ENCODE measurements at places on chromosomes 1 and 21.

DNA sequence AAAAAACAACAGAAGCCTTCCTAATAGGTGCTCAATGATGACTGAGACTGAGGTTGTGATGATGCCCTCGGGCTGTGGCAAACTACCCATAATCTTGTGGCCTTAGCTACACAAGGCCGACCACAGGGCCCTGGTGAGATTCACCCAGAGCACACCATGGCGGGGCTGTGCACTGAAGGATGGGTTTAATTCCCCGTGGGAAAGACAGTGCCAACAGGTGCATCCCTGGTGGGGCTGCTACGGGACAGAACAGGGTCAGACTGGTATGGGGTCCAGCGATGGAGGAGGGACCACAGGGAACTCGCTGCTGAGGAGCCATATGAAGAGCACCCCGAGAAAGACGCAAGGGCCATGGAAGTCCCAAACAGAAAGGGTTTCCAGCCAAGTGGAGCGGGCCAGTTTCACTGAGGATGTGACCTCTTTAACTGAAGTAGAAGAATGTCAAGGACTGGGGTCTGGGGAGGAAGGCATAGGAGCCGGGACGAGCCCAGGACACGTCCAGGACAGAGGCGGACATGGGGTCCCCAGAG, 21.3 kb downstream of the PRDM15 start:
- H3K27ac ChIP-seq, result no peak overlapping the region
- H3K4me1 ChIP-seq, result no peaks in the 10 kb centered on the region
- peaks cover 2% of the 10 kb centered on the region for H3K36me3 ChIP-seq
- no peak overlapping the region for H3K4me3 ChIP-seq
- H3K27me3 ChIP-seq, result no peaks in the 10 kb centered on the region
- DNase-seq, result no peak

GRCh38 chr1:52235646-52236045, 93.8 kb downstream of the ZFYVE9 start:
- no peak overlapping the region for H3K27ac ChIP-seq
- no peaks in the 10 kb centered on the region for H3K27me3 ChIP-seq
- H3K4me3 ChIP-seq, result no peak overlapping the region
- no peaks in the 10 kb centered on the region for H3K36me3 ChIP-seq

DNA sequence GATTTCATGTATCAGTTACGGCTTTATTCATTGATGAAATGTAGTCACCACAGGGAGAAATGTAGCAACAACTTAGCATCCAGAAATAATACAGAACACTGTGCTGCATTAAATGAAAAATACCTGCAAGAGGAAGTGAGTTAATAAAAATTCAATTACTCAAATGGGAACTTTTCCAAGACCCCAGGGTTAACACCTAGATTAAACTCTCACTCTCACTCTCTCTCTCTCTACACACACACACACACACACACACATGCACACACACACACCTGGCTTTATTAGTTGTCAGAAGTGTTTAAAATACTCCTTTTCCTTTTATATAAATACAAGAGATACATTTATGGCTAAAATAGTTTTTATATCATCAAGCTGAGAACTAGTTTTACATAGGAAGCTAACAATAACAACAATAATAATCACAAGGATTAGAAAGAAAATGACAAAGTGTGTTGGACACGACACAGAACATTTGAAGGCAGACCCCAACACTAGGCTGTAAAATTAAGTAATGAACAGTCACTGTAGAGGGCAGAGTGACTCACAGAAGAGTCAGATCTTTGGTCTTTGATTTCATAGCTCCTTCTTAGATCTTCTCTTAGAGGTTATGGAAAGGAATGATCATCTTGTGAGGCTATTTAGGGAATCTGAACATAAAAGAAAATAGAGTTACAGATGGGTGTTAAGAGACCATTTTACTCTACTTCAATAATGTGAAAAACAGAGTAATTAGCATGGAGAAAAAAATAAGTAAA, 1266.0 kb upstream of the ADGRL2 start:
- no peak for DNase-seq
- no peaks in the 10 kb centered on the region for H3K27me3 ChIP-seq
- H3K36me3 ChIP-seq, result no peaks in the 10 kb centered on the region

- no peaks in the 10 kb centered on the region for H3K4me1 ChIP-seq
- H3K27me3 ChIP-seq, result no peaks in the 10 kb centered on the region
- H3K36me3 ChIP-seq, result no peaks in the 10 kb centered on the region
- DNase-seq, result peak; percentile 26
- H3K27ac ChIP-seq, result no peak overlapping the region
These were observed 81.8 kb downstream of the TMEM53 start for GRCh38 chr1:44592208-44593145.

- H3K4me3 ChIP-seq, result no peak overlapping the region
- no peaks in the 10 kb centered on the region for H3K4me1 ChIP-seq
- H3K36me3 ChIP-seq, result no peaks in the 10 kb centered on the region
- no peaks in the 10 kb centered on the region for H3K27me3 ChIP-seq
These were observed 156.5 kb downstream of the PCNX2 start for GRCh38 chr1:233138788-233139585.

GRCh38 chr1:153532769-153533599, 2.8 kb downstream of the S100A6 start:
- peak; percentile 94 for DNase-seq
- H3K27me3 ChIP-seq, result no peaks in the 10 kb centered on the region
- H3K27ac ChIP-seq, result no peak overlapping the region
- H3K4me3 ChIP-seq, result no peak overlapping the region
- no peaks in the 10 kb centered on the region for H3K36me3 ChIP-seq
- peaks cover under 1% of the 10 kb centered on the region for H3K4me1 ChIP-seq

- H3K4me3 ChIP-seq, result peak overlapping the region; percentile 65
- H3K4me1 ChIP-seq, result no peaks in the 10 kb centered on the region
- no peak overlapping the region for H3K27ac ChIP-seq
- no peaks in the 10 kb centered on the region for H3K36me3 ChIP-seq
- H3K27me3 ChIP-seq, result no peaks in the 10 kb centered on the region
These were observed 739 bp upstream of the NUP133 start for GRCh38 chr1:229508823-229509337.

DNA sequence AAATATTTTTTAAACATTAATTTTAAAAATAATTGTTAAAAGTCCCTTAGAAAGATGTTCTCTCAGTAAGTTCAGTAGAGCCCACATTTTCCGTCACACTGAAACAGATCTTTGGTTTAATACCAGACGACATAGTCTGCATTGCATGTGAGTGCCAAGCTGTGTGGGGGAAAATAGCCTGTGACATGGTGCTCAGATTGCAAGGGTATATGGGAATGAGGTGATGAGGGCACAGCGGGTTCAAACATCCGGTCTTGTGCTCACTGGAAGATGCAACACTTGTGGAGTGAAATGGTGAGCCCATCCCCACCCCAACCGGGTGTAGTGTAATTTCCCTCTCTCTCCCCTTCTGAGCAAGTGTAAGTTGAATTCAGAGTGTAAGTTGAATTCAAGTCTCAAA, 114.3 kb downstream of the PEX14 start:
- DNase-seq, result no peak
- no peaks in the 10 kb centered on the region for H3K36me3 ChIP-seq
- H3K27ac ChIP-seq, result no peak overlapping the region
- no peak overlapping the region for H3K4me3 ChIP-seq

- no peak overlapping the region for H3K4me3 ChIP-seq
- H3K36me3 ChIP-seq, result no peaks in the 10 kb centered on the region
- H3K4me1 ChIP-seq, result peaks cover 2% of the 10 kb centered on the region
- peak; percentile 61 for DNase-seq
- no peaks in the 10 kb centered on the region for H3K27me3 ChIP-seq
These were observed 14.4 kb downstream of the ABCG1 start for GRCh38 chr21:42233067-42233961.

DNA sequence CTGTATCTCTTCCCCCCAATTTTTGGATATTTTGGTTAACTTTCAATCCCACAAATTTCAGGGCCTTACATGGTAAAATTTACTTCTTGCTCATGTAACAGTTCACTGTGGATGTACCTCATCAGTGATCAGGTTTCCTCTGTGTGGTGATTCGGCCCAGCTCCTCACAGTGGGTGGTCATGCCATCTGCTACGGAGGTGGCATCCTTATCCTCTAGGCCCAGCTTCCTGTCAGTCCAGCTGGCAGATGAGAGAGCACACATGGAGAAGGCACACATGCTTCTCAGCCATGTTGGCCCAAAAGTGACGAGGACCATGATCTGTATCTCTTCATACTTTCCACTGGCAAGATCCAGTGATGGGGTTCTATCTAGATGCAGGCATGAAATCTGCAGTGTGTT, 27.2 kb downstream of the PCBP3 start:
- H3K4me1 ChIP-seq, result no peaks in the 10 kb centered on the region
- no peak overlapping the region for H3K27ac ChIP-seq
- H3K27me3 ChIP-seq, result no peaks in the 10 kb centered on the region
- H3K4me3 ChIP-seq, result no peak overlapping the region
- no peak for DNase-seq
- no peaks in the 10 kb centered on the region for H3K36me3 ChIP-seq

GRCh38 chr1:151924691-151925587, 15.6 kb upstream of the THEM4 start:
- no peaks in the 10 kb centered on the region for H3K36me3 ChIP-seq
- DNase-seq, result peak; percentile 89
- H3K27me3 ChIP-seq, result no peaks in the 10 kb centered on the region
- H3K4me1 ChIP-seq, result no peaks in the 10 kb centered on the region
- H3K4me3 ChIP-seq, result no peak overlapping the region
- H3K27ac ChIP-seq, result no peak overlapping the region

DNA sequence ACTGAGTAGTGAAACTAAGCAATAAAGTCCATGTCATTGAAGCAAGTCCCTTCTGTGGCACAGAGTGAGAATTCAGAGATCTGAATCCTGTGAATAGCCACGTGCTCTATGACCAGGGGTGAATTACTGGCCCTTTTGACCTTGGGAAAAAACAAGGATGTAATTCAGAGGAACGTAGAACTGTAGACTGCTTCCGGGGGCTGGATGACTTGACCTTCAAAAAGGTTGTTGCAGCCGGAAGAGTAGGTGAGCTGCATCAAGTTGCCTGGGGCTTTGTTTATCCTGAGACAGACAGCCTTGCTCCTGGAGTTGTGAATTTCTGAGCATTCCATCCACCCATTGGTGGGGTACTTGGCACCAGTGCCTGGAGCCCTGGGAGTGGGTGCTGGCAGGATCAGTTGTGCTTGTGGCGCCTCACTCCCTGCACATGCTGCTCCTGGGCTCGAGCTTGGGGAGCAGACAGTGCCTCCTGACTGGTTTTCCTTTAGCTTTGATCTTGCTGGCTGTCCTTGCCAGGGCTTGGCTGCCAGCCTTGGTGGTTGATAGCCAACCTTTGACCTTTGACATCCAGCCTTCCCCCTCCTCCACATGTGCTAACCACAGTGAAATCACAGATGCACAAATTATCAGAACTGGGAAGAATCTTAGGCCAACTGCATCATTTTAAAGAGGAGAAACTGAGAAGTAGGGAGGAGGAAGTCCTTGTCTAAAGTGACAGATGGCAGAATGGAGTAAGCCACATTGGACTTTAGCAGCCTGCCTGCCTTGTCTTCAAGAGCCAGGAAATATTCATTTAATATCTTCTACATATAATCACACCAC, 16.2 kb upstream of the MYOG start:
- no peaks in the 10 kb centered on the region for H3K36me3 ChIP-seq
- no peaks in the 10 kb centered on the region for H3K27me3 ChIP-seq
- DNase-seq, result no peak
- no peaks in the 10 kb centered on the region for H3K4me1 ChIP-seq
- no peak overlapping the region for H3K4me3 ChIP-seq

DNA sequence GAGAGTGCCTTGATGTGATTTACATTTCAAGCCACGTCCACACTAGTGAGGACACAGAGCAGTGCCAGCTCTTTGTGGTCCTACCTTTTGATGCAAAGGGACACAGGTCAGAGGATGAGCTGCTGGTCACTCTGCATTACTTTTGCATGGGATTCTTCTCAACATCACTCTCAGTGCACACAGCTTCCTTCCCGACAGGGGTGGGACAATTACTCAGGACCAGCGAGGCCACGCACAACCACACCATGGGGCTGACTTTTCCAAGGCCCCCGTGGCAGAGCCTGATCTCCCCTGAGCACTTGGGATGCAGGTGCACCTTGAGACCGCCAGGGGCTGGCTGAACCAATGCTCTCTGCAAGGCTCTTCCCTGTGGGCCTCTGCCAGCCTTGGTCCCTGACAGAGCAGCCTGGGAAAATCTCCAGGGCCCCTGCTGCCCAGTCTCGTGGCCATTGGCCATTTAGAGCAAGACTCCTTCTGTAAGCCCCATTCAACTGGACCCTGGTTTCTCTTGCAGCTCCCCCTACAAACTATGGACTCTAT, 13.2 kb upstream of the PRAMEF12 start:
- no peak overlapping the region for H3K4me3 ChIP-seq
- DNase-seq, result peak; percentile 42
- no peaks in the 10 kb centered on the region for H3K27me3 ChIP-seq
- no peaks in the 10 kb centered on the region for H3K4me1 ChIP-seq
- H3K27ac ChIP-seq, result no peak overlapping the region

- DNase-seq, result no peak
- no peak overlapping the region for H3K4me3 ChIP-seq
- H3K27ac ChIP-seq, result no peak overlapping the region
- no peaks in the 10 kb centered on the region for H3K36me3 ChIP-seq
These were observed 1246.3 kb downstream of the NCAM2 start for GRCh38 chr21:22244516-22244915.

GRCh38 chr1:87439821-87440220, 111.1 kb downstream of the LMO4 start:
- DNase-seq, result no peak
- H3K4me1 ChIP-seq, result no peaks in the 10 kb centered on the region
- no peak overlapping the region for H3K4me3 ChIP-seq
- H3K27ac ChIP-seq, result no peak overlapping the region
- no peaks in the 10 kb centered on the region for H3K36me3 ChIP-seq
- no peaks in the 10 kb centered on the region for H3K27me3 ChIP-seq

DNA sequence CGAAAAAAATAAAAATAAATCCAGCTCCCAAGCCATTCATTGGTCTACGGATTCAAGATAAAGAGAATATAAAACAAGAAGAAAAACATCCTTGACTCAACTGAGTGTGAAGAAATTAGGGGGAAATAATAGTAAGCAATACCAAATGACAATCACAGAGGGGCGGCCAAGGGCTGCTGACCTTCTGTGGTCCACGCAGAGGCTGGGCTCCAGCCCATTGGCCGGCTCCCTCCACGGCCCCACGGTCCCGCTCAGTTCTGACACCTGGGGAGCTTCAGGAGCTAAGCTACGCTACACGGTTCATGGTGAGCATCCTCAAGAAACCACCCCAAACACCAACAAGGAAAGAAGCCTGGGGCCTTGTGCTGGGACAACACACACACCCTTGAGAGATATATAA, 400 bp upstream of the KRTAP10-12 start:
- no peak overlapping the region for H3K27ac ChIP-seq
- no peak overlapping the region for H3K4me3 ChIP-seq
- peaks cover 7% of the 10 kb centered on the region for H3K4me1 ChIP-seq
- H3K27me3 ChIP-seq, result no peaks in the 10 kb centered on the region

DNA sequence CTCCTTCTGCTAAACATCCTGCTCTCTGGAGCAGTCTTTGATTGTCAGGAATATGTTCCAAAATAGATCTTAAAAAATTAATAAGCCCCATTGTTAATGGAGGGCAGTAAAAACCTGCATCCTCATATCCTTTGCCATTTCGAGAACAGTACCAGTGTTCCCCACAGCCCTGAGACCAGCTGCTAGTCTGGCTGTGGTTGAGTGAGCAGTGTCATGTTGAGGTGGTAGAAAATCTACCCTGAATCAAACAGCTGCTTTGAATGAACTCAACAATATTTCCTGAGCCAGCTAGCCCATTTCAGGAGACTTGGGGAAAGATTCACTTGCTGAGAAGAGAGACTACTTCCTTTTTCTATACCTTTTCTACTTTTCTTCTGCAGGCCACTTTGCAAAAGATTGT, 24.4 kb downstream of the FABP3 start:
- H3K4me1 ChIP-seq, result no peaks in the 10 kb centered on the region
- no peak overlapping the region for H3K27ac ChIP-seq
- H3K27me3 ChIP-seq, result no peaks in the 10 kb centered on the region
- no peaks in the 10 kb centered on the region for H3K36me3 ChIP-seq
- DNase-seq, result no peak

- no peak overlapping the region for H3K27ac ChIP-seq
- H3K4me1 ChIP-seq, result peaks cover 3% of the 10 kb centered on the region
- no peaks in the 10 kb centered on the region for H3K27me3 ChIP-seq
- no peaks in the 10 kb centered on the region for H3K36me3 ChIP-seq
- H3K4me3 ChIP-seq, result no peak overlapping the region
These were observed 109.8 kb downstream of the ROR1 start for GRCh38 chr1:63883494-63884235.

Data from mesendoderm (in vitro differentiated cells).